ENCODE measurements at places on chromosomes 7 and 10.

GRCh38 chr10:62817121-62817765 lies 1.1 kb upstream of the EGR2 start:
- no peak for DNase-seq

- peak; percentile 3 for DNase-seq
These were observed 839 bp downstream of the IKZF5 start for GRCh38 chr10:123007558-123008354.

- DNase-seq = no peak
These were observed 70.6 kb downstream of the CNNM2 start for GRCh38 chr10:102988404-102989314.

DNA sequence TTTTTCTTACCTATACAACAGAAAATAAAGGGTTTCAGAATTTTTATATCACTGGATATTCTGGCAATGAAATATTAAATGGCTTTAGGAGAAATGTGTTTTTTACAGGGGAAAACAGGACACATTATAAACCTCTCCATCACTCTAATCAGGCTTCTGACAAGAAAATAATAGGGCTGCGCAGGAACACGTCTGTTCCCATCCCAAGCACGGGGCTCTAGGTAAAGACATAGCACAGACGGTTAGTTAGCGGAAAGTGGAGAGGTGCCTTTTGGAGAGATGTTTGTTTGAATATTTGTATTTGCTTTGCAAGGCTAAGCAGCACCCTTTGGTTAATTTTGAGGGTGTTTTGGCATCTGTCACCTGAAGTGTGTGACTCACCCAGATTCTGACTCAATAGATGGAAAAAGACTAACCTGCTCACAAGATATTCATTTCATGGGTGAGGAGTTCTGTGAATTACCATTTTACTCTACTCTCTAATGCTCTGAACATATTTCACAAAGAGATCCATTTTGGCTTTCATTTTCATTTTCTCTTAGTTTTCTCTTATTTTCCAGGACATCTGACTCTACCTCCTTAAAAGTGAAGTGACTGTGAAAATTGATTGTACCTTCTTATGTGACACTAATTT lies 174.5 kb upstream of the AKR1E2 start:
- DNase-seq = peak; percentile 6

DNA sequence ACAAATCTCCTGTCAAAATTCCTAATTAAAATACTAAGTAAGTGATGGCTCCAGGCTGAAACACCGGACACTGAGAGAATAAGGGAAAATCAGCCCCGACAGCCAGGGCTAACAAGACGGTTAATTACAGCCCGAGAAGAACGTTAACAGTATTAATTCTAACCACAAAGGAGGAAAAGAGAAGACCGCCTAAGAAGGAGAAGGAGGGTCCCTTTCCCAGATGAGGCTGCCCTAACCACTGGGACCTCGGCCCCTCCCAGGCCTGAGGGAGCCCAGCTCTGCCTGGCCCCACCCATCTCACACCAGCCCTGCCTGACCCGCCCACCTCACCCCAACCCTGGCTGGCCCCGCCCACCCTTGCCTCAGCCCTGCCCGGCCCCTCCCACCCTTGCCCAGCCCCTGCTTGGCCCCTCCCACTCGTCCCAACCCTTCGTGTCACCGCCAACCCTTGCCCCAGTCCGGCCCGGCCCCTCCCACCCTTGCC lies 51.3 kb downstream of the PWWP2B start:
- no peak for DNase-seq

DNA sequence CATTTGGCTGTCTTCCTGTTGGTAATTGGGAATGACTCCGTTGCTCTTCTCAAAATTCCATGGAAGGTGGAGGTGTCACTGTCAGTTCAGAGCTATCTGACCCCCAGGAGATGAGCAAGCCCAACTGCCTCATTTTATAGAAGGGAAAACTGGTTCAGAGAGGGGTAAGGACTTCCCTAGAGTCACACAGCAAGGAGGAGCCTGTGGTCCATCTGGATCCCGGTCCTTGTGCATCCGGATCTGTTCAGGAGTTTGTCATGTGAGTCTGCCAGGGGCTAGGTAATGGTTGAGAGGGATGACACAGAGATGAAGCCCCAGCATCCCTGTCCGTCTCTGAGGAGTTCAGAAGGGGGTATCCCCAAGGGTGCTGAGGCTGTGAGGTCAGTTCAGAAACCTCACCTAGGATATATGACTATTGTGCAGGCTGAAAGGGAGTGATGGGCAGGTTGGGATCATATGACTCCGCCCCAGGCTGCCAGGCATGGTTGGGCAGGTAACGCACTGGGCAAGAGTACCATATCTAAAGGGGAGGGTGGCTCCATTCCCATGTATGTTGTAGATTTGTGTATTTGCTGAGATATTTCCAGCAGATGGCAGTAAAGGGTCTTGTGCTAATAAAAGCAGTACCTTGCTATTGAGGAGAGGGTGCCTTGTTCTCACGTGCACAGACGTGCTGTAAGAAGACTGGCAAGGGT lies 16.0 kb upstream of the SLC29A3 start:
- DNase-seq = peak; percentile 52

DNA sequence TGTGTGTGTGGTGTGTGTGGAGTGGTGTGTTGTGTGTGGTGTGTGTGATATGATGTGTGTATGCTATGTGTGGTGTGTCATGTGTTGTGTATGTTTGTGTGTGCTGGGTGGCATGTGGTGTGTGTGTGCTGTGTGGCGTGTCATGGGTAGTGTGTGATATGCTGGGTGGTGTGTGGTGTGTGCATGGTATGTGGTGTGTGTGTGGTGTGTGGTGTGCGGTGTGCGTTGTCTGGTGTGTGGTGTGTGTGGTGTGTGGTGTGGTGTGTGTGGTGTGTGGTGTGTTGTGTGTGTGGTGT lies 37.5 kb upstream of the DNAJB6 start:
- no peak for DNase-seq

DNA sequence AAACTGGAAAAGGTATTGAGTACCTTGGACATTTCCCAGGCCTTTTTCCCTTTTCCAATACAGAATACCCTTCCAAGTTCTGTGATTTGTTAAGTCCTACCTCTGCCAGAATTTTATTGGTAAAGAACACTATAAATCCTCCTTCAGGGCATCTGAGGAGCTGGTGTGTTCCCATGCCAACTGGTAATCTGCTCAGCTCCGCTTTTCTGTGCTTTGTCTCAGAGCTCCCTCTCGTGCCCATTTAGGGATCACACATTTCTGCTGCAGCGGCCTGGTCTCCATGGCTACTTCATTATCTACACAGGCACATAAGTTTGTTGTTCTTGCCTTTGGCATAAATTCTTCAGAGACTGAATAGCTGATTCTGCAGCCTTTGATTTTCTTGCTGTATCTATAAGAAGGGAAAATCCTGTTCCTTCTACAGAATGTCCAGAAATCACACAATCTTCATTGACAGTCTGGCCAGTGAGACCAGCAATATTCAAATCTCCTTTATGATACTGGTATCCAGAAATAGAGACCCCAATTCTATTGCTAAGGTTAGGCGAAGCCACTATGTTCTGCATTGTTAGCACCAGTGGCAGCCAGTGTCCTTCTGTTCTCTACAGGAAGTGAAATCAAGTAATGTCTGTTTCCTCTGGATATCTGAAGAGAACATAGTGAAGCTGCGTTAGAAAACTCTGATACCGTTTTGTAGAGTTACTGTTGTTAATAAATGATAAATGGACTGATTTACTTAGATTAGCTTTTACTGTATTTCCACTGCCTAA lies 51.9 kb downstream of the DENND11 start:
- DNase-seq = peak; percentile 88

DNA sequence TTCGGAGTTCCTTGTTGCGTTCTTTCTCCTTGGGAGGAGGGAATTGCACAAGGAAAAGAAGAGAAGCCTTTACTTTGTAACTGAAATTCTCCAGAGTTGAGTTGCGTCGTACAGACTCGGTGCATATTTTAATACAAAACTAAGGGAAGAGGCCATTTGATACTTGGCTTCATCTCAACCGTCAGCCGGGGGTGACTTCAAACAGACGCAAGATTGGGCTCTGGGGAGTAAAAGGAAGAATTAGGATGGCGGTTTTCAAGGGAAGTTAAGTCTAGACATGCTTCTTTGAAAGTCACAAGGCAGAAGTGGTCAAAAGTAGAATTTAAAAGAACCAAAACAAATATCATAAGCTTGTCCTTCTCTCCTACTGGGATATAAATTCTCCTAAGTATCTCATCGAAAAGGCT lies 1.6 kb downstream of the PRR15 start:
- DNase-seq = no peak

DNA sequence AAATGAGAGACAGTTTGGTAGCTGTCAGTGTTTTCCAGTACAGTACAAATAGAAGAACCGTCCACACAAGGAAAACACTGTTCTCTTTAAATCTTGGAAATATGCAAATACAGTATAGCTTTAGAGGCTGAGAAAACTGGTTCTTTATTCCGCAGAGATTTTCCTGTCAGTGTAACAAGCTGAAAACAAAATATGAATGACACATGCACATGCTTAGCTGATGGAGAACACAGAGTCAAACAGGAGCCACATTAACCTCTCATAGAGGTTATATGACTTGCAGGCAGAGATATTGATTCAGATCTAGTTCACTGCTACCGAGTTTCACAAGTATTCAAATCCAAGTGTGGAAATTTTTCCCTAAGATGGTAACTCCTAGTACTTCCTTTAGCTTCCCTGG lies 135.2 kb upstream of the C1QL3 start:
- DNase-seq = no peak

- no peak for DNase-seq
These were observed 40.4 kb upstream of the ABCB5 start for GRCh38 chr7:20574784-20575720.

GRCh38 chr7:71442492-71443190 lies 310.7 kb downstream of the GALNT17 start:
- DNase-seq = no peak

- no peak for DNase-seq
These were observed 4.5 kb upstream of the BLNK start for GRCh38 chr10:96275685-96276418.

GRCh38 chr7:1856888-1857441 lies 186.9 kb downstream of the ELFN1 start:
- DNase-seq = no peak

DNA sequence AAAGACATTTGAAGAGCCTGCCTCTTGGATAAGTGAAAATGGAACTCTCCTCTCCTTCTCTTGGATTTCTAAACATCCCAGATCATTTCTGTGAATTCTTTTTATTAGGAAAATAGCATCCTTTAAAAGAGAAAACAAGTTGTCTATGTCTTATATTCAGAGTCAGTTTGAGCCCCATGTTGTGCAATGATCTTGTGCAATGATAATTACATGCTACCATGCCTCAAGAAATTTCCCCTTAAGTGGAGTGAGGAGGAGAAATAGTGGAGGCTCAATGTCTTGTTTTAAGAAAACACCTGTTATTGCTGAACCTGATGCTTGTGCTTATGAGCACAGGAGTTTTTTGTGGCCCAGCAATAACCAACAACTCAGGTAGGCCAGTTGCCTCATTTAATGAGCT lies 103.6 kb downstream of the NPSR1 start:
- DNase-seq = no peak

DNA sequence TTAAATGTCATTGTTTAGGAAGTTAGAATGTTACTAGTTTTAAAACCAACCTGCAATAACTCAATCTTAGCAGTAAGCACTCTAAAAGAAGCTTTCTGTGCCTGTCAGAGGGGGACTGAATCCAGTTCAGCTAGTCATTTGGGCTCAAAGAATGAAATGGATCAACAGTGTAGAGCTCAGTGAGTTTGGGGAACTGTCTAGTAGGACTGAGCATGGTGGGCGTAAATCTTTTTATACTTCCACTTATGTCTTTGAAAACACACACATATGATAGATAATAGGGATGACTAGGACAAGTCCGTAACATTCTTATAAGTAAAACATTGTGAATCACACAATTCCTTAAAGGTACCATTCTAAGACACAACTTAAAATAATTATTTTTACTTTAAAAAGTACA lies 11.5 kb downstream of the GSAP start:
- DNase-seq = no peak

DNA sequence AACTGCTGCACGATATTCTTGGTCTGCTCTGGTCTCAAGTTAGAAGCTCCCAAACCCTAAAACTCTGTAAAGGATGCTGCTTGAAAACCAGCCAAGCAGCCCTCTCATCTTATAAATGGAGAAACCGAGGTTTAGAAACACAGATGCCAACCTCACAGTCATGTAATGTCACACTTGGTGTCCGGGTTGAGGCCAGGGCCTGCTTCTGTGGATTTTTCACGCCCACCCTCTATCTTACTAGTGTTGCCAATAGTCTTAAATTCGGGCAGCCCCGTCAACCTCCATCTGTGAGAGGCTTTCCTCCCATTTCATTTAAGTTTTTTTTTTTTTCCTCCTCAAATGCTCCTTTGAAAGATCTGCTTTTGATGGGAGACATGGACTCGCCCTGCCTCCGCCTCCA lies 28.9 kb downstream of the PLPP4 start:
- no peak for DNase-seq

GRCh38 chr10:132120734-132121510 lies 55.2 kb downstream of the JAKMIP3 start:
- no peak for DNase-seq

GRCh38 chr10:99368646-99369045 lies 39.5 kb downstream of the CNNM1 start:
- no peak for DNase-seq

GRCh38 chr10:130301021-130301892 lies 165.1 kb downstream of the GLRX3 start:
- DNase-seq = peak; percentile 69

- no peak for DNase-seq
These were observed 94.3 kb downstream of the IDE start for GRCh38 chr10:92479547-92479946.

DNA sequence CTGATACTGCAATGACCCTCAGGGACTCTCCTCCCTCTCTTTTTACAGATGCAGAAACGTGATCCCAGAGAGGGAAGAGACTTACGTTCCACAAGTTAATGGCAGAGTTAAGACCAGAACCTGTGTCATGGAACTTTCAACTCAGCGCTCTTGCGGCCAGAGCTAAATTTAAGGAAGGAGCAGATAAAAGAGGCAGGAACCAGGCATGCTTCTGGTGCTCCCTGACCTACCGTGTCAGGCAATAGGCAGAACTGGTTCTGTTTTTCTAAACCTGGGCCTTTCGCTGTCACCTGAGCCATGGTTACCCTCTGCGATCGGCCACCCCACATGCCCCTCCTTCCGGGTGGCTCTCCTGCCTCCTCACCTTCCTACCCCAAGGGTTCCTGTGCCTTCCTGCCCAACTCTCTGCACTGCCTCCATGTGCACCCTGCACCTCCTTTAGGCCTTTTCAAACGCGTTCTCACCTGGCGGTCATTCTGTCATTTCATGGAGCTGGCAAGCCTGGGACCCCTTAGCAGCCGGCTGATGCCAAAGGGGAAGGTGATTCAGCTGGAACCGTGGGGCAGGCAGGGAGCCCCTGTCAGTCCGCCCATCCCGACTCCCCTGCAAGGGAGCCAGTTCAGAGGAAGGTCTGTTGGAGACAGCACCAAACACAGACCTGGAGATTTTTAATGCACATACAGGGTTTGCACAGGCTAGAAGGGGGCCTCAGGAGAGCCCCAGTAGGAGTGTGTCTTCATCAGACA lies 7.7 kb upstream of the GBX1 start:
- DNase-seq = no peak

- DNase-seq = no peak
These were observed 122.0 kb upstream of the ANK3 start for GRCh38 chr10:60511477-60512229.
